Activated CD4-positive, alpha-beta T cell treated with anti-CD3 and anti-CD28 coated beads for 24 hours (primary cell): ENCODE measurements at places on chromosomes 5 and 9.

- DNase-seq = no peak
Measured at GRCh38 chr5:402615-403359, 40.2 kb upstream of the EXOC3 start.

DNA sequence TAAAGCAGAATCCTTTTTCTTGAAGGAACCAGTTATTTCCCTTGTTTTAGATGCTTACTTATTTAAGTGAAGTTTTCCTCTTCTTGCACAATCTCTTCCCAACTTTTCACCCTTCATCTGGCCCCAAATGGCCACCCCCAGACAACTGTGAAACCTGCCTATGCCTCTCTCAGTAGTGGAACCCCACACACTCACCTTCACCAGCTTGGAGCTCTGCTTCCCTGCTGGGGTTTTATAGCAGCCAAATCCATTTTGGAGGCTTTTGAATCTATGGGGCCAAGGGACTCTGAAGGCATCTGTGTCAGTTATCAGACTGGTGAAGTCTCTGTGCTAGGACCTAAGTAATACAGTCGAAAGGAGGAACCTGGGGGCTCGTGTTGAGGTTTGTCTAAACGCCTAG, 22.9 kb upstream of the SPINK1 start:
- no peak for DNase-seq

DNA sequence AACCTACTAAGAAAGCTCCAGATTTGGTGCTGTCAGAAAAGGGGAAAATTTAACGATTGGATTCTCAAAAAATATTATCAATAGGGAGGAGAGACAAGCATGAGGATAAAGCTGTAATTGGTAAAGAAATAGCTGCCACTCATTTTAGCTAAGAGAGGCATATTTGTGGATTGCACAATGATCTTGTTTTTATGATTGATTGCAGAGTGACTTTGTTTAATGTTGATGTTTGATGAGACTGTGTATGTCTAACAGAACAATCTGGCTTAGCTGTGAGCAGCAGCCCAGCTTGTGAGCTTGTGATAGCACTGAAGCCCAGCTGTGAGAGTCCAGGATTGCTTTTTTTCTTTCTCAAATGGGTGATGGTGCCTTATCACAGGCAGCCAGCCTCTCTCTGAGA, 56.4 kb downstream of the ZNF883 start:
- DNase-seq = no peak

GRCh38 chr5:171475596-171475995, 56.1 kb downstream of the FGF18 start:
- DNase-seq = no peak

DNA sequence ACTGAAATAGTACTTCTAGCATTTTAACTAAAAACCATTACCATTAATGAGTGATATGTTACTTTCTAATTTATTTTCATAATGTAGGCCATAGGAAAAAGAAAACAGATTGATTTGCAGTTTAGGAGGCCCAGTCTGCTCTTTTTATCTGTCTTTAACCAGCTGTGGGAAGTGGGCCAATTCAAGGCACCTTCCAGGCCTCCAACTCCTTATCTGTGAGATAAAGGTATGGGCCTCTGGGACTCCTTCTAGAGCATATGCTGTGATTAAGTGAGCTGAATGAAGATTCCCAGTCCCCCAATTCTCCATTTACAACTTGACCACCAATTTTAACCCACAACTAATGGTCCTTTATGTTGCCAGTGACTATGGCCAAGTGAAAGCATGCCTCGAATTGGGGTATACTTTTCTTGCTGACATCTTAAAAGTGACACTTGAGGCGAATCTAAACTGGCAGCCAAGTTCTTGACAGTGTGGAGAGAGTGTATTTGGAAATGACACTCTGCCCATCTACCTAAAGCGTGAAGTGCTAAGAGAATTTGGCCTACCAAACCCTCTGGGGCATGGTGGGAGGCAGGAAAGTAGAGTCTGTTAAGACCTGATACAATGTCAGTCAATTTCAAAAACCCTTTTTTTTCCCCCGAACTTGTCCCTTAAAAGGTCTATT, 88.3 kb downstream of the PIK3R1 start:
- no peak for DNase-seq

DNA sequence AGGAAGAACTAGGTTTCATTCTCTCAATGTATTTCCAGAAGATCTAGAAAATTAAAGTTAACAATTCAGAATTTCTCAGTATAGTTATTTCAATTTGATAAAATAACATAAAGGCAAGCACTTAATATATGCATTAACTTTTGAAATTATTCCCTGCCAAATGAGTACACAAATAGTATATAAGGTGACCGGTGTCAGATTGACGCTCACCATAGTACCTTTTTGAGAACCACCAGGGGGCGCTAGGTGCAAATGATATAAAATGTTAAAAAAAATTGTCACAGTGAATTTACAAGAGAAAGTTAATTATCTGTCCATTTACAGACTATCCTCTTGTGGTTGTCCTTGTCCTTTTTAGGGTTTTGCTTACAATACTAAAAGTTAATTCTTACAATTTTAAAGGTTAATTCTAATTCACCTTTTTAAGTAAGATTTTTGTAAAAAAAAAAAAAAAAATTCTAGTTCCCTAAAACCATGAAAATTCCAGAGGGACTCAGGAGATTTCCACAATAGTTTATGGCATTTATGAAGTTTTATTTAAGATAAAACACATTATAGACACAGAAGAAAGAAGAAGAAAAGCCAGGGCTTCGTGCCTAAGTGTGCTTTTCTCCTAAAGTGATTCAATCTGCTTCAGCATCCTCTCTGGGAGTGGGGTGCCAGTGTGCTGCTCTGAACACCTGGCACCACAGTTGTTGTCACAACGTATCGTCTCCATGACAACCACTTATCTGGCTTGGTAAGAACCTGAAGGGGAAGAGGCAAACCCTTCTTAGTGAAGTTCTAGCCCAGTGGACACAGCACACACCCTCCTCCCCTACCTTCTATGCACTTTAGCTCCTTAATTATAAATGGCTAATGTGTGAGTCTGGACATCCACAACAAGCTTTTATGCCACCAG, 1.7 kb downstream of the ADAMTS16 start:
- DNase-seq = peak; percentile 48

DNA sequence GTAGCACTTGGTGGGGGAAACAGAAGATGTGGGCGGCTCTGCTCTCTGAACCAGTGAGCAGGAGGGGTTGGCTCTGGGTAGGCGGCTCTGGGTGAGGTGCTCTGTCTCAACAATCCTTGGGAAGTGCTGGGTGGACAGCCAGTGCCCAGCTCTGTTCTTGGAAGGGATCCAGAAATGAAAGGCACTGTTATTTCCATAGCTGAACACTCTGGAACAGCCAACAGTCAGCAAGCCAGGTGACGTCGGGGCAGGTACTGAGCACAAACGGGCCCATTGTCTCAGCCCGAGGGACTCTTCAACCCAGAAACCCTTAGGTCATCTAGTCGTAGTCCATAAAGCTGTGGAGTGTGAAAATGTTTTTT, 36.3 kb downstream of the OLFM1 start:
- no peak for DNase-seq

DNA sequence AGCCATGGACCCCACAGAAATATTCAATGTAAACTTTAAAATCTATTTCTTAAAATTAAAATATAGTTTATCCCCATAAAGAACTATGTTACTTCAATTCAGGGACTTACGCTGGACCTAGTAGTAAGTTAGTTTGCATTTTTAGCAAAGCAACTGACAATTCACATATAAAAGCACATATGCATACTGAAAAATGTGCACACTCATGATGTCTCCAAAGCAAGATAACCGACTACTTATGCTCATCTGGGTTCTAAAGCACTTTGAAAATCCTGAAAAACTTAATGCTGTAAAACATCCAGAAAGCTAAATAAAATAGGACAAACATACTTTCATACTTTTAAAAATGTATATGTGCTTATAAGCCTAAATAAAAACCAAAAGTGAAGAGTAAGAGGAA, 264.4 kb upstream of the GAS1 start:
- DNase-seq = no peak

DNA sequence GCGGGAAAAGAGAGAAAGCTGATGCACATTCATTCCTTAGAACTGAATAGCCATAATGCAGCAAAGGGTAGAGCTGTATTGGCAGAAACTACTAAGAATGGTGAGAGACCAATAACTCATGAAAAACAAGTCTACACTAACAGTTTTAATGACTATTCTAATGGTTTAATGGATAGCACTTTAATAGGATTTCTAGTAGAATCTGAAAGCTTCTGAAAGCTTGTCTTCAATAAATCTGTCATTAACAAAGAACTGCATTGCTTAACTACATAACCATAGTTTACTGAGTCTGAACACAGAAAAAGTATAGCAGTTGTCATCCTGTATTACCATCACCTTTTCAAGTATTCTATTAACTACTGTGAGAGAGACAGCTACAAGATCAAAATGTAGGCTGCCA, 617.8 kb upstream of the DMAC1 start:
- no peak for DNase-seq

GRCh38 chr5:109936996-109937395, 247.3 kb downstream of the MAN2A1 start:
- DNase-seq = no peak

- no peak for DNase-seq
Measured at GRCh38 chr9:90555351-90556057, 87.1 kb downstream of the DIRAS2 start.

DNA sequence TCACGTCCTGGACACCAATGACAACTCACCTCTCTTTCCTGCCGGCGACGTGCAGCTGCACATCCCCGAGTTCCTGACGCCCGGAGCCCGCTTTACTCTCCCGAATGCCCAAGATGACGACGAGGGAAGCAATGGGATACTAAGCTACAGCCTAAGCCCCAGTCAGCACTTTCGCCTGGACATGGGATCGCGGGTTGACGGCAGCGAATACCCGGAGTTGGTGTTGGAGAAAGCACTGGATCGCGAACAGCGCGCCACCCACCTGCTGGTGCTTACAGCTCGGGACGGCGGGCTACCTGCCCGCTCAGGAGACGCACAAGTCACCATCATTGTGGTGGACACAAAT, 1.1 kb downstream of the PCDHAC1 start:
- no peak for DNase-seq

DNA sequence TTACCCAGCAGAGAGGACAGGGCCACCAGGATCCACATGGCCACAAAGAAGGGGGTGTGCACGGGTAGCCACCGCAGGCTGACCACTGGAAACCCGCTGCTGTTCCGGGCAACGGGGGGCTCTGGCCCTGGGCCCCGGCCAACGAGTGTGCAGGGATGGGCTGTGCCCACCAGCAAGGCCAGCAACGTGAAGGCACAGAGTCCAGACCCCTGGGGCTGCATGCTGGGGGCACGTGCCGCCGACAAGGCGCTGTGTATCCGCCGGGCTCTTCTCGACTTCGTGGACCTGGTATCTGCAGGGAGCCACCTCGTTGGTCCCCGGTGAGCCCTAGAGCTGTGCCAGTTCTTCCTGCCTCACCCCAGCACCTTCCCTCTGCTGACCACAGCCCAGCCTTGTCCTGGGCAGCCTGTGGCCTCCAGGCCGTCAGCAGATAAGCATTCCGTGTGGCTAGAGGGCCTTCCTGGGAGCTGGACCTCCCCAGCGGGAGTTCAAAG, 42.2 kb upstream of the CEP72 start:
- no peak for DNase-seq

DNA sequence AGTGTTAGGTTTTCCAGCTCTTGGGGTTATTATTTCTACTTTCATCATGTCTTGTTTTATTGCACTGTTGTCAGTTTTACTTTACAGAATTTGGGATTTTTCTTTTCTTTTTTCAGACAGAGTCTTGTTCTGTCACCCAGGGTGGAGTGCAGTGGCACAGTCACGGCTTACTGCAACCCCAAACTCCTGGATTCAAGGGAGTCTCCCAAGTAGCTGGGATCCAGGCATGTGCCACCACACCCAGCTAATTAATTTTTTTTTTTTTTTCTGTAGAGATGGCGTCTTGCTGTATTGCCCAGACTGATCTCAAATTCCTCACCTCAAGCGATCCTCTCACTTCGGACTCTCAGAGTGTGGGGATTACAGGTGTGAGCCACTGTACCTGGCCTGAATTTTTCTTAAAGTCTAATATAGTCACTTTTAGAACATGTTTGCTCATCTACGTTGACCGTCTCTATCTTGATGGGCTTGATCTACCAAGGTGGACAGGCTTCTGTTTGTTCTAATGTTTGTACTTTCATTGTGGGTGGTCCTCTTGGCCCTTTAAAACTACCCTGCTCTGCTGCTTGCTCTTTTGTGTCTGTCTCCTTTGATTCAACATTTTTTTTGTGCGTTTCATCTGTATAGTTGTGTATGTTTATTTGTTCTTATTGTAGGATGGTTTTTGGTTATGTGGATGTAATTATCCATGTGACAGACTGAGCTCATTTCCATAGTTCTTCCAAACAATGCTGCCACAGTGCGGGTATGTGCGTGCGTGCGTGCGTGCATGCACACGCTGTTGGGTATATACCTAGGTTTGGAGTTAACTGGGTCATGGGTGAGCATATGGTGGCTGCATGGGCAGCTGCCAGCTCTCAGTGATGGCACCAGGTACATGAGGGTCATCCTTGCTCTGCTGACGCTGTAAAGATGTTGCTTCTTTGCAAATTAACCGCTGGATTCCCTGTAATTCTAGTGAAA, 18.1 kb downstream of the PRRC2B start:
- DNase-seq = no peak

DNA sequence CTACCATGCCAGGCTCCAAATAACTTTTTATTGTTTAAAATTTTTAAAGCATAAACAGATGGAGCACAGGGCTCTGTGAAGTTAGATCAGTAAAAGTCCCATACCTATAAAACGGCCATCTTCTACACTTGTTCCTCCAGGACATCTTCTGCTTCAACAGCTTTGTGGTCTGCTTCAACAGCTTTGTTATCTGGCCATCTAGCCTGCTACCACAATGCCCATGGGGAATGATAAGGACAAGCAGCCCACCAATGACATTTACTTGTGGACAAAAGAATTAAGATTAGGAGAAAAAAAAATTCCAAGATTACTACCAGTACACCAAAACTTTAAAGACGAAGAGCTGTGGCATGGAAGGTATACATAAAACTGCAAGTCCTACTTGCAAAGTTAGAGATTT, 2.2 kb upstream of the VPS13A start:
- no peak for DNase-seq

DNA sequence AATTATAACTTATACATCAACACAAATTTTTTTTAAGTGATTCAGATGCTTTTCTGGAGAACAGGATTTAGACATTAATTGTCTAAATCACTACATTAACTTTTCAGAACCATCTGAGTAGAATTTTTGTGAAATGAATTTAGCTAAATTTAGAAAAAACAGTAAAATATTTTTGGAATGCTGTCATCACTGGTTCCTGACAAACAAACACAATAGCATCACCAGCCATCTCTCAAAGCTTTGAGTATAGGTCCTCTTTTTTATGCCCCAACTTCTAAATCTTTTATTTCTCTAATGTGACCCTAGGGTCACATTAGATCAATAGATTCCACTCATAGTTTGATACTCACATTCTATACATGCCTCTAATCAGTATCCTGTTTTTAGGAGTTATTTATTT, 104.6 kb downstream of the PRR16 start:
- no peak for DNase-seq
